ENCODE measurements at places on chromosomes 11 and 22.
A peak's percentile ranks its signal among the peaks of the same experiment; 100 is the strongest.

DNA sequence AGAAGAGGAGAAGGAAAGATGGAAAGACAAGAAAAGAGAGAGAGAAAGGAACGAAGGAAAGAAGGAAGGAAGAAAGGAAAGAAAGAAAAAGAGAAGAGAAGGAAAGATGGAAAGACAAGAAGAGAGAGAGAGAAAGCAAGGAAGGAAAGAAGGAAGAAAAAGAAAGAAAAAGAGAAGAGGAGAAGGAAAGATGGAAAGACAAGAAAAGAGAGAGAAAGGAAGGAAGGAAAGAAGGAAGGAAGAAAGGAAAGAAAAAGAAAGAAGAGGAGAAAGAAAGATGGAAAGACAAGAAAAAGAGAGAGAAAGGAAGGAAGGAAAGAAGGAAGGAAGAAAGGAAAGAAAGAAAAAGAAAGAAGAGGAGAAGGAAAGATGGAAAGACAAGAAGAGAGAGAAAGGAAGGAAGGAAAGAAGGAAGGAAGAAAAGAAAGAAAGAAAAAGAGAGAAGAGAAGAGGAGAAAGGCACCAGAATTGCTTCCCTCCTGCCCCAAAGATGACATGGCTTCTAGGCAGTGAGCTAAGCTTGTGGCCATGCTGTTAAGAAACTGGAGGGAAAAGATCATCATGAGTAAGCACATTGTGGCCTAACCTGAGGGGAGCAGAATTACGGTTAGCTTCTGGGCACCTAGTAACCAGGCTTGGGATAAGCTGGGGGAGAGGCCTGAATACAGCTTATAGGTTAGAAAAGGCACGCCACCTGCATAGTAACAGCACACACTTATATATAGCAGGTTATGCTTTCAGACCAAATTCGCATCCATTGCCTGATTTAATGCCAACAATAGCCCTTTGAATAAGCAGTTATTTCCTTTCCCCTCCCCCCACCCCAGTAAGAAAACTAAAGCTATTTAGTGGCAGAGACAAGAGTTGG lies 2.3 kb upstream of the ST3GAL4 start:
- no peak for DNase-seq

DNA sequence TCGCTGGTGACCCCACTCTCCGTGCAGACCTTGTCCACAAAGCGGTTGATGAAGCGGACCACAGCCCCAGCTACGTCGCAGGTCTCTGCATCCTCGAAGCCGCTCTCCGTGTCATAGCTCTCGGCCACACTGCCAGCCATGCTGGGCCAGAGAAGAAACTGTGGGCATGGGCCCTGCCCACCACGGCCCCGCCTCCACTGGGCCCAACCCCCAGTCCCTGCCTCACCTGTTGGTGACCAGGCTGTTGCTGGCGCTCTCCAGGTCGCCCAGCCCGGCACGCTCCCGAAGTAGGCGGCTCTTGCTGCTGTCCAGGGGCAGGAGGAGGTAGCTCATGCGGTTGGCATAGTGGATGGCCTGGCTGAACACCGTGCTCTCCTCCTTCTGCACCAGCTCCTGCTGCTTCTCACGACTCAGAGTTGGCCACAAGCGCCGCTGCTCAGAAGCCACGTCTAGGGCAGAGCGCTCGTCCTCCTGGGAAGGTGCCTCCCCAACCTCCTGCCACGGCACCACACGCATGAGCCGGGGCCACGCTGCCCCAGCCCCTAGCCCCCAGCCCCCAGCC lies 12.8 kb downstream of the SBF1 start:
- no peak for DNase-seq

DNA sequence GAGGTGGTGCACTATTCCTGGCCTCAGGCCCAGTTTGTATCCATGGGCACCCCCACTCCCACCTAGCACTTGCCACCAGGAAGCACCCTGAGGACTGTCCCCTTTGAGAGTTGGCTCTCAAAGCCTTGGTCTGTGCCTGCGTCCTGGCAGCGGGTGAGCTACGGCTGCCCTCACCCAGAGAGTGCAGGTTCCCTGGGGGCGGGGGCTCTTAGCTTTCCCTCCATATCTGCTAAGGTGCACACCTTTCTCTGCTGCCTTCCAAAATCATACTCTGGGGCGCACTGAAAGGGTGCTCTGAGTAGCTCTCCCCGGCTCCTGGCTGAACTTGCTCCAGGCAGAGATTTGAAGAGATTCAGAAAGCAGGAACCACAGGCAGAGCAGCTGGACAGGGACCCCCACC lies 7.1 kb downstream of the KCNQ1 start:
- no peak for DNase-seq

- DNase-seq, result peak; percentile 21
Observed at GRCh38 chr22:48753752-48754517, 1073.7 kb downstream of the BRD1 start.

GRCh38 chr11:7513234-7514098 lies at the start of gene PPFIBP2:
PPFIBP2 (plus strand) TSS chr11:7513999; CDS start chr11:7549476, 35,477 bp downstream.
- peak; percentile 74 for DNase-seq

DNA sequence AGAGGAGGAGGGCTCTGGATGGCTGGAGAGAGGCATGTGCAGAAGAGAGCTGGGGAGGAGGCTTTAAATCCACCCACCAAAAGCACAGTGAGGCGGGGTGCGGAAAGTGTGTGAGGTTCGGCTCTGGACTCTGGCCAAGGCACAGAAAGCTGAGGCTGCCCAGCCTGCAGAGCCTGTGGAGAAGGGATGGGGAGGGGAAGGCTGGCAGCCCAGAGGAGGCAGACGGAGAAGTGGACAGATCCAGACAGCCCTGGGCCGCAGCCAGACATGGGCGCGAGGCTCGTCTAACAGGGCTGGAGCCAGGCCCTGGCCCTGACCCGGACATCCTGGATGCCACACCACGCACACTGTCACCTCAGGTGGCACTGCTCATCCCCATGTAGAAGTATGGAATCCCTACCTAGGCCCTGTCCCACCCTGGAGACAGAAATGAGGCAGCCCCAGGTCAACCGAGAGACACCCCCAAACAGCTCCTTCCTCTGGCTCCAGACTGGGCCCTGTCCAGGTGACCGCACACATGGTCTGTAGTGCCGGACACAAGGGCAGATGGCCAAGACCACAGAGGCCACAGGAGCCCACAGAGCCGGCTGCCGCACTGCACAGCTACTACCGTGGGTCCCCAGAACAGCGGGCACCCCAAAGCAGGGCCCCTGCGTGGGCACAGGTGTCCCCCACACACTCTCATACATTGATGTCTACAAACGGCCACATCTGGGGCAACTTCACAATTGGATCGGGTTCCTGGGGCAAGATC lies 16.6 kb upstream of the MOB2 start:
- no peak for DNase-seq

DNA sequence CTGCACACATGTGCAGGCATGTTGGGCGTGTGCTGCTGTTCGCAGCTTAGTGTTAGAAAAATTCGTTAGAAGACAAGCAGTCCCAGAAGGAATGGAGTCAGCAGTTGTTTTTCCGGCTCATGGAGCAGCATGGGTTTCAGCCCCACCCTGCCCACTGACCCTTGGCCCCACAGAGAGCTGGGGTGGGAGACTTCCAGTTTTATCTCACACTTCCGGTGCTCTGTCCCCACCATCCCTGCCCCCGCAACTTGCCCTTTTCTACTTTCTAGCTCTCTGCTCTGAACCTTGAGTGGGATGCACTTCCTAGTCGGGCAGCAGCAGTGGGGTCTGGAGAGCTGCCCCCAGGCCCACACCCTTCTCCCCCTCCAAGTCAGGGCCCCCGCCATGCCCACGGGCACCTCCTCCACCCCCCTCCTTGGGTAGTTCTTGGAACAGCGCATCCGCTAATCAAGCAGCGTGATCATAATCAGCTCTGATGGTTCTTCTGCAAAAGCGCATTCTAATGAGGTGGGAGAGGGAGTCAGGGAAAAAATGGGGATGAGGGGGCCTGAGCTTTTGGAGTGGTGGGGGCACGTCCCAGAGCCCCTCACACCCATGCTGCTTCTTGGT lies 184.4 kb downstream of the CEP164 start:
- DNase-seq, result no peak

GRCh38 chr22:34111210-34111824 lies 191.0 kb upstream of the LARGE1 start:
- peak; percentile 59 for DNase-seq

All from right atrium auricular region (tissue), 2 donors.